ENCODE measurements at places on chromosomes 4 and X. TPM values are rescaled to one million over a fixed set of nuclear protein-coding genes. Genes with fewer than 3 reads are reported as not detected.

The TEX13D gene
- not detected for total RNA-seq

The GEMIN8 gene
- 10.5 TPM for total RNA-seq

The SYNPO2 gene
- total RNA-seq = 4.7 TPM

The FABP2 gene
- not detected for total RNA-seq

The MID2 gene
- total RNA-seq = 11.1 TPM

The ZCCHC18 gene
- 2.1 TPM for total RNA-seq

The RNF150 gene
- total RNA-seq = 5.2 TPM

The C4orf51 gene
- total RNA-seq = not detected

The BGN gene
- 87.7 TPM for total RNA-seq

The F8A2 gene
- not detected for total RNA-seq

The FGFBP1 gene
- total RNA-seq = not detected

GRCh38 chr4:55386073-55386472 is 9.7 kb upstream of the TMEM165 start:
- no peaks in the 10 kb centered on the region for H3K36me3 ChIP-seq
- H3K27me3 ChIP-seq = no peaks in the 10 kb centered on the region
- H3K4me3 ChIP-seq = no peak overlapping the region

DNA sequence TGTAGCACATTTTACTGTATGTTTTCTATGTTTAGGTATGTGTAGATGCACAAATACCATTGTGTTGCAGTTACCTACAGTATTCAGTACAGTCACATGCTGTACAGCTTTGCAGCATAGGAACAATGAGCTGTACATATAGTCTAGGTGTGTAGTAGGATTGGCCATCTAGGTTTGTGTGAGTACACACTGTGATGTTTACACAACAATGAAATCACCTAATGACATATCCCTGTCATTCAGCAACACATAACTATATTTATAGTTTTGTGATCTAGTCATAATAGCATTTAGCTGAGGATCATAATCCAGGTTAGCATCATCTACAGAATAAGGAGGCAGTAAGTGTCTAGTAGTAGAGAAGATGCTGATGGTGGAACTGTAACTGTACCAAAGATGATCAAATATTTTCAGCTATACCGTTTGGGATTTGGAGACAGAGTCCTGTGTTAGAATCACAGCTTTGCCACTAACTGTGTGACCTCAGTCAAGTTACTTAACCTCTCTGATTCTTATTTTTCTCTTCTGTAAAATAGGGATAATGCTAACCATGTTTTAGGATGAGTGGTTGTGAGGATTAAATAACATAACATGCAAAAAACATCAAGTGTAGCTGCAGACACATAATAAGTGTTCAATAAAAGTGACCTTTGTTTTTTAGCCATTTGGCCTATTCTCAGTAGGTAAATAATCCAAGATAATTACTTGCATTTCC is 73.3 kb downstream of the LIMCH1 start:
- H3K27me3 ChIP-seq = peaks cover 3% of the 10 kb centered on the region
- no peak overlapping the region for H3K27ac ChIP-seq
- no peak for DNase-seq
- no peaks in the 10 kb centered on the region for H3K36me3 ChIP-seq
- H3K4me1 ChIP-seq = peaks cover 16% of the 10 kb centered on the region
- H3K4me3 ChIP-seq = no peak overlapping the region

- no peak overlapping the region for H3K4me3 ChIP-seq
- H3K4me1 ChIP-seq = peaks cover 8% of the 10 kb centered on the region
- no peaks in the 10 kb centered on the region for H3K36me3 ChIP-seq
- H3K27me3 ChIP-seq = no peaks in the 10 kb centered on the region
- H3K27ac ChIP-seq = peak overlapping the region; percentile 70
Measured at GRCh38 chr4:110480031-110480549, 4.1 kb downstream of the ENPEP start.

- H3K4me3 ChIP-seq = no peak overlapping the region
- H3K36me3 ChIP-seq = no peaks in the 10 kb centered on the region
- no peak overlapping the region for H3K27ac ChIP-seq
- no peaks in the 10 kb centered on the region for H3K27me3 ChIP-seq
Measured at GRCh38 chr4:117455088-117455487, 369.7 kb upstream of the TRAM1L1 start.

DNA sequence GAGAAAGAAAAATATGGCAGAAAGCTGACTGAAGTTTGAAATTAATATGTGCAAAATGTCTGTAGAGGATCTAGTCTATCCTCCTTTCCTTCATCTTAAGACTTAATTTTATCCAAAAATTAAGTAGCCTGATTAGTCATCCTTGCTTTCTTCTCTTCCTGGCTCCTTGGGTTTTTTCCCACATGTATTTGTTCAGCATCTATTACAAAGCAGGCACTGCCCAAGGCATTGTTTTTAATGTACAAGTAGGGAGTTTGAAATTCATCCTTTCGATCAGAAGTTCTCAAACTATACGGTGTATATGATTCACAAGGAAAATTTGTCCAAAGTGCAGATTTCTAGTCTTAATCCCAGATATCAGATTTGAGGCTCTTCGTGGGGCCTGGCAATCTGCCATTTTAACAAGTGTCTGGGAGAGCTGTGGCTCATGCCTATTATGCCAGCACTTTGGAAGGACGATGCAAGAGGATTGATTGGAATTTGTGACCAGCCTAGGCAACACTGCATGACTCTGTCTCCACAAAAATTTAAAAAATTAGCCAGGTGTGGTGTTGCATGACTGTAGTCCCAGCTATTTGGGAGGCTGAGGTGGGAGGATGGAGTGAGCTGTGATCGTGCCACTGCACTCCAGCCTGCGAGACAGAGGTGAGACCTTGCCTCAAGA is 19.4 kb upstream of the YTHDC1 start:
- no peaks in the 10 kb centered on the region for H3K36me3 ChIP-seq
- peak overlapping the region; percentile 69 for H3K27ac ChIP-seq
- no peaks in the 10 kb centered on the region for H3K27me3 ChIP-seq

GRCh38 chr4:141255016-141255415 is 34.3 kb downstream of the ZNF330 start:
- H3K27ac ChIP-seq = no peak overlapping the region
- H3K4me3 ChIP-seq = no peak overlapping the region
- H3K27me3 ChIP-seq = no peaks in the 10 kb centered on the region
- no peaks in the 10 kb centered on the region for H3K4me1 ChIP-seq
- DNase-seq = no peak

DNA sequence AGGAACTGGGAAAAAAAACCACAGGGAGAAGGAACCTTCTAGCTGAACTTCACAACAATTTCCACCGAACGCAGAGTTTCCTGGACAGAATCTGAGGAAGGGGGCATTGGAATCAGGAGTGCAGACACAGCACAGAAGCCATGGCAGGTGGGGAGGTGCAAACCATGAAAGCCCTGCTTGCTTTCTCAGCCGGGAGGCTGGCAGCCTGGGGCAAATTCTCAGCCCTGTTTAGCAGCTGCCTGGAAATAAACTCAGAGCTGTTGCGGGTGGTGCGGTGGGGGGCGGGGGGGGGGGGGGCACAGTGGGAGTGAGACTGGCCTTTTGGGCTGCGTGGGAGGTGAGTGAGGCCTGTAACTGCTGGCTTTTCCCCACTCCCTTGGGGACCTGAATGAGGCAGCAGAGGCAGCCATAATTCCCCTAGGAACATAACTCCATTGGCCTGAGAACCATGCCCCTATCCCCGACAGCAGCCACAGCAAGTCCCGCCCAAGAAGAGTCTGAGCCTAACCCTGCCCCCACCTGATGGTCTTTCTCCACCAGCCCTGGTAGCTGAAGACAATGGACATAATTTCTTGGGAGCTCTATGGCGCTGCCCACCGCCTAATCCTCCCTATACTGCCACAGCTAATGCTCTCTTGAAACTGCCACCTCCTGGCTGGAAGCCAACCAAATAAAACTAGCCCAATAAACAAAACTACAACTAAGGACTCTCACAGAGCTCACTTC is 176.3 kb downstream of the FAM13A start:
- no peak overlapping the region for H3K27ac ChIP-seq
- H3K36me3 ChIP-seq = no peaks in the 10 kb centered on the region
- DNase-seq = no peak
- H3K4me1 ChIP-seq = no peaks in the 10 kb centered on the region

DNA sequence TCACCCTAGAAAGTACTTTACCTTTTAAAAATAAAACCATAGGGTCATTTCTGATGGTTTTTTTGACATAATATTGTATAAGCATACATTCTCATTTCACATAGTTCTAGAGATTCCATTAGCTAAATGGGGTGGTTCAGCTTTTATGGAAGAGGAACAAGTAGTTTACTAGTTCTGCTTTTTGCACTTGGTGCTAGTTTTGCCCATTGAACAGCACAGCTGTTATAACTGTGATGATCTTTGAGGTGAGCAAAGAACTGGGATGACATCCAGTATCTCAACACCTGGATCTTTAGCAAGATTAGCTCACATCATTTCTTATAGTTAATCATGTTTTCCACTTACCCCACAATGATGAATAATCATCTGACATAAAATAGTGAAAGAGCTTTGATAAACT is 40.9 kb downstream of the MOB1B start:
- no peak for DNase-seq
- no peaks in the 10 kb centered on the region for H3K27me3 ChIP-seq
- no peaks in the 10 kb centered on the region for H3K4me1 ChIP-seq
- no peak overlapping the region for H3K27ac ChIP-seq
- no peaks in the 10 kb centered on the region for H3K36me3 ChIP-seq

DNA sequence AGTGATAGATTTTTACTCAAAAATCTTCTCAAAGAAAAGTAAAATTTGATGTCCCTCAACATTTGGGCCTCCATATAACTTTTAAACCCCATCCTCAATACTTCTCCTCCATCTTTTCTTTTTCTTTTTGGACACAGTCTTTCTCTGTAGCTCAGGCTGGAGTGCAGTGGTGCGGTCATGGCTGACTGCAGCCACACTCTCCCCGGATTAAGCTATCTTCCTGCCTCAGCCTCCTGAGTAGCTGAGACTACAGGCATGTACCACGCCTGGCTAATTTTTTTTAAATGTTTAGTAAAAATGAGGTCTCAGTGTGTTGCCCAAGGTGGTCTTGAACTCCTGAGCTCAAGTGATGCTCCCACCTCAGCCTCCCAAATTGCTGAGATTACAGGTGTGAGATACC is 33.1 kb downstream of the KDM6A start:
- no peak overlapping the region for H3K4me3 ChIP-seq
- H3K36me3 ChIP-seq = no peaks in the 10 kb centered on the region
- H3K4me1 ChIP-seq = peaks cover 15% of the 10 kb centered on the region
- no peaks in the 10 kb centered on the region for H3K27me3 ChIP-seq

- no peak overlapping the region for H3K4me3 ChIP-seq
- H3K36me3 ChIP-seq = no peaks in the 10 kb centered on the region
- no peak overlapping the region for H3K27ac ChIP-seq
- H3K4me1 ChIP-seq = no peaks in the 10 kb centered on the region
- H3K27me3 ChIP-seq = no peaks in the 10 kb centered on the region
Measured at GRCh38 chrX:125131164-125131563, 188.5 kb upstream of the TEX13C start.

- no peak overlapping the region for H3K27ac ChIP-seq
- H3K4me1 ChIP-seq = no peaks in the 10 kb centered on the region
- no peak for DNase-seq
Measured at GRCh38 chr4:176627916-176628315, 164.8 kb downstream of the VEGFC start.

GRCh38 chr4:112029771-112030171 is 115.5 kb upstream of the FAM241A start:
- no peaks in the 10 kb centered on the region for H3K4me1 ChIP-seq
- no peak overlapping the region for H3K4me3 ChIP-seq
- DNase-seq = no peak
- peaks cover 12% of the 10 kb centered on the region for H3K27me3 ChIP-seq
- no peak overlapping the region for H3K27ac ChIP-seq
- no peaks in the 10 kb centered on the region for H3K36me3 ChIP-seq

DNA sequence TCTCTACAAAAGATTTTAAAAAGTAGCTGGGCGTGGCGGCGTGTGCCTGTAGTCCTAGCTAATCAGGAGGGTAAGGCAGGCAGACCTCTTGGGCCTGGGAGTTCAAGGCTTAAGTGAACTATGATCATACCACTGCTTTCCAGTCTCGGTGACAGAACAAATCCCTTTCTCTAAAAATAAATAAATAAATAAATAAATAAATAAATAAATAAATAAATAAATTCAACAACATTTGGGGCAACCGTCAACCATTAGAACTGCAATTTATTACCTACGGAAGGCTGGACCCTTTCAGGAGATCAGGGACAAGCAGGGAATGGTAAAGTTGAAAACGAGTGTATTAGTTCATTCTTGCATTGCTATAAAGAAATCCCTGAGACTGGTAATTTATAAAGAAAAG is 136.2 kb upstream of the USP9X start:
- no peak overlapping the region for H3K4me3 ChIP-seq
- no peak overlapping the region for H3K27ac ChIP-seq
- no peak for DNase-seq
- H3K27me3 ChIP-seq = no peaks in the 10 kb centered on the region

- no peaks in the 10 kb centered on the region for H3K27me3 ChIP-seq
- no peak overlapping the region for H3K27ac ChIP-seq
- peaks cover 35% of the 10 kb centered on the region for H3K4me1 ChIP-seq
- no peak overlapping the region for H3K4me3 ChIP-seq
Measured at GRCh38 chr4:145041378-145041777, 56.6 kb downstream of the ANAPC10 start.

GRCh38 chr4:169530048-169530447 is 82.3 kb downstream of the NEK1 start:
- no peak for DNase-seq
- no peak overlapping the region for H3K4me3 ChIP-seq
- no peaks in the 10 kb centered on the region for H3K27me3 ChIP-seq

- no peak for DNase-seq
- H3K4me3 ChIP-seq = no peak overlapping the region
- H3K27ac ChIP-seq = no peak overlapping the region
Measured at GRCh38 chr4:16659079-16659478, 239.4 kb downstream of the LDB2 start.

- H3K27me3 ChIP-seq = peaks cover 12% of the 10 kb centered on the region
- no peaks in the 10 kb centered on the region for H3K36me3 ChIP-seq
- H3K27ac ChIP-seq = no peak overlapping the region
- DNase-seq = no peak
- no peaks in the 10 kb centered on the region for H3K4me1 ChIP-seq
- no peak overlapping the region for H3K4me3 ChIP-seq
Measured at GRCh38 chrX:125202591-125203248, 117.0 kb upstream of the TEX13C start.

DNA sequence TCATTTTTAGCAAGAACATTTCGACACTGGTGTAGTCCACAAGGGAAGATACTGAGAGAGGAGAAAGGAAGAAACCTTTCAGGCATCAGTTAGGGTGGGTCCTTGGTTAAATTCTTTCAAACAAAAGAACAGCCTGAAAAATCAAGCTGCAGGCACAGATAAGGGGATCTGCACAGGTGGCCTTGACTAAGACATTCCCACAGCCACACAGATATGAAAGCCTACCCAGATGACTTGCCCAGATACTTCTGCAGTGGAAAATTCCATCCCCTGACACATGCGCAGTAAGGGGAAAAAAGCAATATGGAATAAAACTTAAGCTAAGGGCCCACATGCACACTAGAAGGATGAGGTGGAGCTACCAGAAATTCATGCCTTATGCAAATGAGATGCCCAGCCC is 8.9 kb upstream of the TMEM165 start:
- no peak overlapping the region for H3K27ac ChIP-seq
- peaks cover 13% of the 10 kb centered on the region for H3K4me1 ChIP-seq
- no peaks in the 10 kb centered on the region for H3K27me3 ChIP-seq

DNA sequence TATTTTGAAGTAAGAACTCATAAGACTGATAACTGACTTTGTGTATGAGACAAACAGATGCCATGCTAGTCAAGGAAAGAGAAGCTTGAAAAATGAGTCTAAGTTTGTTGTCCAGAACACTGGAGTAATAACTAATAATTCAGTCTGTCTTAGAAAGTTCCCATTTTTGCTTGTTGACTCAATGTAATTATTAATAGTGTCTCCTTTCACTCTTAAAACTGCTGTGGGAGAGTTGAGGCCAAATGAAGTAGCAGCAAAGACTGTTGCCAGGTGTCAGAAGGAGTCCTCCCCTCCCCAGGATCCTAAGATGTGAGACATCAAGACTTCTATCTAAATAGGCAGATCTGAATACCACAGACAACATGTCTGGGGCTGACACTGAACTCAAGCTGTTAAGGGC is 20.8 kb upstream of the FAM13A start:
- no peak overlapping the region for H3K27ac ChIP-seq
- DNase-seq = peak; percentile 31
- no peaks in the 10 kb centered on the region for H3K36me3 ChIP-seq
- no peak overlapping the region for H3K4me3 ChIP-seq

Measured in astrocyte (in vitro differentiated cells and primary cell).